ENCODE measurements at places on chromosomes 7 and 10.

- DNase-seq: no peak
Measured at GRCh38 chr10:128729910-128730420, 603.7 kb upstream of the MKI67 start.

- peak; percentile 10 for DNase-seq
Measured at GRCh38 chr10:6423004-6423403, 157.1 kb downstream of the PRKCQ start.

DNA sequence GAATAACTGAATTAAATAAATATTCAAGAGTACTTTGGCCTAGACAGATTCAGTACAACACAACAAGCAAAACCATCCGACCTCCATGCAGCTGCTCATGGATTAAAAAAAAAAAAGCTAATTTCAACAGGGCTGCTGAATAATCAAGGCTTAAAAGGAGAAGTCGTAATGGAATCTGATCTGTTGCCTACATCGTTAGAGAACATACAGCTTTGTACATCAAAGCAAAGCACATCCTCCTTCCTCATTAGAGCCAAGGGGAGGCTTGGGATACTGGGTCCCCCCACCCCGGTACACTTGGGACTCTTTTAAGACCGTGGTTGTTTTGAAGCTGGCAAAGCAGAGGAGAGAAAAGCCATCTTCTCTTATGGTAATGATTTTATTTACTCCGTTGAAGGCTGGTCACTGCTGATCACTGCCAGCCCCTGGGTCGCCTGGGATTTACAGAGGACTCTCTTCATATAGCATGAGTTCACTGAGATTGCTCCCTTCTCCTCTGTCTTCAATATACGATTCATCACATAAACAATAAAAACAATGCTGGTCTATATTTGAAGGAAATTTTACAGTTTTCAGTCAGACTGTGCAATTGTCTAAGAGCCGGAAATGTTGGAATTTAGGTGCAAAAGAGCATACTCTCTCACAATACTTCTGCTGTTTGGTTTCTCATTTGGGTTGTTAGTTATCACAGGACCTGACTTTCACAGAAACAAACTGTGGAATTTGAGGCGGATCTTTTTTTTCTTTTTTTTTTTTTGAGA is 148.8 kb downstream of the FAM107B start:
- DNase-seq: no peak

GRCh38 chr10:60818134-60818770 is 40.0 kb downstream of the CDK1 start:
- no peak for DNase-seq

GRCh38 chr10:103291588-103291987 is 14.7 kb downstream of the INA start:
- no peak for DNase-seq

DNA sequence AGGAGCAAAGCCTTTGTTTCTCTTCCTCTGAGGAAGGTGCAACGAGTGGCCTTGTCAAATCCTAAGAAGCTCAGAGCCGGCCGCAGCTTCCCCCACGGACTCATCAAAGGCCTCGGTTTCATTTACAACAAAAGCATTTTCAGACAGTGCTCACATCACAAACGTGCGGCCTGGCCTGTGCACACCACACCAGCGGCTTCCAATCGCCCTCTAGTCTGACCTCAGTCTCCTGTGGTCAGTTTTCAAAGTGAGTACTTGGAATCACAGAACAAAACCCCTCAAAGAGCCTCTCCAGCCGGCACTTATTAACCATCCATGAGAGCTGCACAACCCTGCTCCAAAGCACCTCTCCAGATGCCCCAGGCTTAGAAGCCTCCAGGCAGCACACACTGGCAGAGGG is 3.3 kb downstream of the RADIL start:
- DNase-seq: no peak

DNA sequence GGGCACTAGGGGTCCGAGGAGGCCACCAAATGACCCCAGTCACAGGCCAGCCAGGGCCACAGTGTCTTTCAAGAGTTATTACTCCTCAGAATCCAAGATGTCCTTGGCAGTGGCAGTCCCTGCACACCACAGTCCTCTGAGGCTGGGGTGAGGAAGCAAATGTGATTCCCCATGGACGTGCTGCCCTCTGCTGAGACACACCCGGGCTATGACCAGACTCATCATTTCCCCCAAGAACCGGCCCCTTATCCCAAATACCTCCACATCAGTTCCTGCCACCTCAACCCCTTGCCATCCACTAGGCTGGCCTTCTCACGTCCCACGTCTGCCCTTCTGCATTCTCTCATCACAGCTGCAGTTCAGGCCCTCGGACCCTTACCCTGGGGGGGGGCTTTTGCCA is 5.0 kb downstream of the PRKAG2 start:
- DNase-seq: no peak

GRCh38 chr7:40674316-40674715 is 539.5 kb downstream of the SUGCT start:
- no peak for DNase-seq

DNA sequence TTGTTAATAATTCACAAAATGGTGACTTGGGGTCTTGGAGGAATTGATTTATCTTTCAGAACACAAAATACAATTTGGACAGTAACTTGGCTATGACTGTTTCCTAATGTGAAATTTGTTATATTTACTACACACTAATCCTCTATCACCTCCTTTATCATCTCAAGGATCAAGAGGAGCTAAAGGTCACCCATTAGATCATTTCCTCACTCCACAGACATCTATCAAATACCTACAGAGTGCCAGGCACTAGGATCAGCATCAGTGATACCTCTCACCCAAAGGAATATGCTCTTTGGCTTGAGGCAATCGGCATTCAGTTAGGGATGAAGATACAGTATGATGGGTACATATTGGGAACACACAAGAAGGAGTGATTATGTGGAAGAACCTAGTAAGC is 132.1 kb downstream of the INHBA start:
- no peak for DNase-seq

Data from stimulated activated CD8-positive, alpha-beta memory T cell treated with anti-CD3 and anti-CD28 coated beads, Interleukin-4, amount 100 ng/mL, for 4 hours (primary cell).